ENCODE measurements at places on chromosomes 16 and 17. TPM values are rescaled to one million over a fixed set of nuclear protein-coding genes. Genes with fewer than 3 reads are reported as not detected.

SPATA32 gene
- total RNA-seq = not detected

CCL7 gene
- total RNA-seq = 0.66 TPM

MT4 gene
- not detected for total RNA-seq

KRTAP4-4 gene
- not detected for total RNA-seq

GDPD1 gene
- 3.7 TPM for total RNA-seq

SDR42E1 gene
- 0.17 TPM for total RNA-seq

PROCA1 gene
- not detected for total RNA-seq

MARCHF10 gene
- total RNA-seq = not detected

GPR179 gene
- total RNA-seq = under 0.01 TPM

TEX19 gene
- total RNA-seq = not detected

RSAD1 gene
- total RNA-seq = 27.5 TPM
